CD14-positive monocyte (primary cell): ENCODE measurements at places on chromosomes 5 and 9. TPM values are rescaled to one million over a fixed set of nuclear protein-coding genes. Genes with fewer than 3 reads are reported as not detected.

DNA sequence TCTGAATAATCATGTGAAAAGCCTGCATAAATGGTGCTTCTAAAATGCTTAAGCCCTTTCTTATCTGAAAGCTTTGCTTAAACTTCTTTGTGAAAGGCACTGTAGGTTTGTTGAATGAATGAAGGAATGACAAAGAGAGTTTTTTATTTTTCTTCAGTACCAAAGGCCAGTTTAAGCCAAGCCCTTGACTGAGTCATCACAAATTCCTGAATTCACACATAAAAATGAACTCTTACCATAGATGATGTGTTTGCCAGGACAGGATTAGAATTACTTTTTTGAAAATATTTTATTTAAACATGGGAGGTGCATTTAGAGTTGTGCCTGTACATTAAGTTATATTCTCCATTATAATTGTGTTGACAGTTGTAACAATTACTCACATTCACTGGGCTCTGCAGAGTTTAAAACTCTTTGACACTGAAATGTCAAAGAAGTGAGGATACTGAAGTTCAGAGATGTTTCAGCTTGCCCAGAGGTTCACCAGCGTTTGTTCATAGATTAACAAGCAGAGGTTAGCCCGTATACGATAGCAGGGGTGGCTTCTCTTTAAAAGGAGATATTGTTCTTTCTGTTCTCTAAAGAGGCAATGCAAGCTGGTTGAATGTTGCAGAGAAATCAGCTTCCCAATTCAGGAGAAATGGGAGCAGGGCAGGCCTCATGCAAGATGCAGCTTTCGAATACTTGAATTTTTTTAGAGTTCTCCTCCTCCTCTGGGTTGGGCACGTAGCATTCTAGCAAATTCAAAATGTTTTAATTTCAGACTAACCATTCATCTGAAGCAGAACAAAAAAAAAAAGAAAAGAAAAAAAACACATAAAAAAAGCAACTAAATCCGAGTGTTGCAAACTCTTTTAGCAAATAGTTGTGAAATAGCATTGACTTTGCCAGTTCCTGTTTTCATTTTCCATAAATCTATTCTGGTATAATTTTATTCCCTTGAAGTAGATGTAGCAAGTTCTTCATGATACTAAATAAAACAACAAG lies 358.7 kb upstream of the KLF4 start:
- peak; percentile 46 for DNase-seq
- H3K27me3 ChIP-seq = no peaks in the 10 kb centered on the region
- peak overlapping the region; percentile 36 for H3K4me3 ChIP-seq
- H3K36me3 ChIP-seq = no peaks in the 10 kb centered on the region
- H3K4me1 ChIP-seq = peaks cover 66% of the 10 kb centered on the region
- H3K27ac ChIP-seq = peak overlapping the region; percentile 93

DNA sequence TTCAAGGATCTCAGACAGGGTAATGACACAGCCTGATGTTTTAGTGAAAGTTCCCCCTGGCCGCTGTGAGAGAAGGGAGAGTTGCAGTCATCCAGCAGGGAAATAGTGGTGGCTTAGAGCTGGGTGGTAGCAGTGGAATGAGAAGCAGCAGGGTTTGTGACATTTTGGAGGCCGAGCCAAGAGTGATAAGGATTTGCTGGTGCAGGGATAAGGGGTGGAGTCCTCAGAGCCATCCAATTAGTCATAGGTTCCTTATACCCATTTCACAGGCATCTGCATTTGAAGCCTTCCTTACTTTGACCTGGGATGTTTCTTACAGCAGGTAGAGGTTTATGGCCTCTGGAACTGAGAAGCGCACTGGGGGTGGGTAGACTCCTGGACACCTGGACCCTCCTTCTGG lies 12.8 kb downstream of the JADE2 start:
- H3K4me1 ChIP-seq = peaks cover 12% of the 10 kb centered on the region
- H3K27me3 ChIP-seq = no peaks in the 10 kb centered on the region
- H3K4me3 ChIP-seq = no peak overlapping the region
- DNase-seq = no peak
- peaks cover 52% of the 10 kb centered on the region for H3K36me3 ChIP-seq

DNA sequence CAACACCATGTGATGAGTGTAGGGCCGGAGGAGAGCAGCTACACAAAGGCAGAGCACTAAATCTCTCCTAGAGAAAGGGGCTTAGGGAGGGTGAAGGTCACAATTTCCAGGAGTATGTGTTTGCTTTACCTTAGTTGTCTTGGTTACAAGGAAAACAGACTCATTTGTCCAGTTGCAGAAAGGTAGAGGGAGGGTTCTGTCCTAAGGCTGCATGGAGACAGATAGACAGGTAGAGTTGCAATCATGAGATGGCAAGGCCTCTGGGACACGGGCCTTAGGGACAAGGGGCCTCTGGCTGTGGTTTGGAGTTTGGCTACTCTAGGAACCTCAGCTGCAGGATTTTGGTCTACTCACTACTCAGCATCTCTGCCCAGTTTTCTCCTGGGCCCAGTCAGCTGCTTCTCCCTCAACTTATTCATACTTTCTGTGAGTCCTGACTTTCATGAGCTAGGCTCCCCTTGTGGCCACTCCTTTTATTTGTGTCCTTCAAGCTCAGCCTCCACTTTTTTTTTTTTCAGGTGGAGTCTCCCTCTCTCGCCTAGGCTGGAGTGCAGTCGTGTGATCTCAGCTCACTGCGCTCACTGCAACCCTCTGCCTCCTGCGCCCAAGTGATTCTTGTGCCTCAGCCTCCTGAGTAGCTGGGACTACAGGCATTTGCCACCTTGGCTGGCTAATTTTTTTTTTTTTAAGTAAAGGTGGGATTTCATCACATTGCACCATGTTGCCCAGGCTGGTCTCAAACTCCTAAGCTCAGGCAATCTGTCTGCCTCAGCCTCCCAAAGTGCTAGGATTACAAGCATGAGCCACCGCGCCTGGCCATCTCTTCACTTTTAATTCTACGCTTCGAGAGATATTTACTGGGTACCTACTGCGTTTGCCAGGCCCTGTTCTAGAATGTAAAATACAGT lies 76.6 kb downstream of the PTPDC1 start:
- peaks cover 24% of the 10 kb centered on the region for H3K4me1 ChIP-seq
- no peak overlapping the region for H3K4me3 ChIP-seq
- no peak for DNase-seq
- H3K27ac ChIP-seq = no peak overlapping the region

GRCh38 chr9:69324549-69325401 lies at the start of gene ENTREP1:
Gene ENTREP1, plus strand, starts transcription at chr9:69325215. Its CDS starts 95 bp downstream, at chr9:69325310.
- DNase-seq = no peak
- H3K27me3 ChIP-seq = peaks cover 64% of the 10 kb centered on the region
- H3K4me1 ChIP-seq = no peaks in the 10 kb centered on the region
- no peaks in the 10 kb centered on the region for H3K36me3 ChIP-seq

GRCh38 chr9:130454812-130455325 lies 10.1 kb downstream of the ASS1 start:
- no peak overlapping the region for H3K4me3 ChIP-seq
- H3K4me1 ChIP-seq = no peaks in the 10 kb centered on the region
- no peak overlapping the region for H3K27ac ChIP-seq
- no peak for DNase-seq

- no peak for DNase-seq
- no peak overlapping the region for H3K27ac ChIP-seq
- no peaks in the 10 kb centered on the region for H3K36me3 ChIP-seq
- H3K4me3 ChIP-seq = no peak overlapping the region
- peaks cover 25% of the 10 kb centered on the region for H3K4me1 ChIP-seq
These were observed 82.7 kb downstream of the NR6A1 start for GRCh38 chr9:124688238-124688904.

DNA sequence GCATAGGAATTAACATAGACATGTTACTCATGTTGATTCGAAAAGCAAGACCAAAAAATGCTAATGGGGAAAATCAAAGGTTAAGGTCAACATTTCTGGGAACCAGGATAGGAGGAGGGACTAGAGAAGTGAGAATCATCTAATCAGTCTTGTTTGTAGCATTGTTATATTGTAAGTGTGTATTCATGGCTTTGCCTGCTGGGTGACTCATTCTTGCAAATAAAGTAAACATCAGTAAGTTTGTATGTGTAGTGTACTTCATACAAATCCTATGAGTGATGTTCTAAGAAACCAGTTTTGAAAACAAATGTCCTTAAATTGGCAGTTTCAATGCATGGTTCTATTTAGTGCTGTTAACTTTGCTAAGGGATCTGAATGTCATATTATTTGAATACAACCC lies 79.0 kb upstream of the TMEM252 start:
- H3K4me3 ChIP-seq = no peak overlapping the region
- no peak overlapping the region for H3K27ac ChIP-seq
- H3K36me3 ChIP-seq = no peaks in the 10 kb centered on the region

DNA sequence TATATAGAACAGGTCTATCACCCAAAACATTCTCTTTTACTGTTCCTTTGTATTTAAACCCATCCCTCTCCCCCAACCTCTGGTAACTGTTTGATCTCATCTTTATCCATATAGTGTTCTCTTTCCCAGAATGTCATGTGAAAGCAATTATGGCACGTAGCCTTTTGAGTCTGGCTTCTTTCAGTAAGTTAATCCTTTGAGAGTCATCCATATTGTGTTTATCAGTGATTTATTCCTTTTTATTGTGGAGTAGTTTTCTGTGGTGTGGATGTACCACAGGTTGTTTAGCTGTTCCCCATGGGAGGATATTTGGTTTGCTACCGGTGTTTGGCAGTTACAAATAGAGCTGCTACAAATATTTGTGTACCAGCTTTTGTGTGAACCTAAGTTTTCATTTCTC lies 38.0 kb downstream of the HMGXB3 start:
- no peak overlapping the region for H3K4me3 ChIP-seq
- no peak for DNase-seq
- no peak overlapping the region for H3K27ac ChIP-seq
- peaks cover 1% of the 10 kb centered on the region for H3K4me1 ChIP-seq
- peaks cover 98% of the 10 kb centered on the region for H3K36me3 ChIP-seq

- no peak for DNase-seq
- H3K27ac ChIP-seq = no peak overlapping the region
- no peaks in the 10 kb centered on the region for H3K4me1 ChIP-seq
These were observed 10.2 kb downstream of the FBXO10 start for GRCh38 chr9:37565661-37566618.

- no peaks in the 10 kb centered on the region for H3K36me3 ChIP-seq
- peaks cover 20% of the 10 kb centered on the region for H3K4me1 ChIP-seq
- no peaks in the 10 kb centered on the region for H3K27me3 ChIP-seq
- H3K4me3 ChIP-seq = no peak overlapping the region
These were observed 18.9 kb downstream of the PFDN1 start for GRCh38 chr5:140284013-140284412.

DNA sequence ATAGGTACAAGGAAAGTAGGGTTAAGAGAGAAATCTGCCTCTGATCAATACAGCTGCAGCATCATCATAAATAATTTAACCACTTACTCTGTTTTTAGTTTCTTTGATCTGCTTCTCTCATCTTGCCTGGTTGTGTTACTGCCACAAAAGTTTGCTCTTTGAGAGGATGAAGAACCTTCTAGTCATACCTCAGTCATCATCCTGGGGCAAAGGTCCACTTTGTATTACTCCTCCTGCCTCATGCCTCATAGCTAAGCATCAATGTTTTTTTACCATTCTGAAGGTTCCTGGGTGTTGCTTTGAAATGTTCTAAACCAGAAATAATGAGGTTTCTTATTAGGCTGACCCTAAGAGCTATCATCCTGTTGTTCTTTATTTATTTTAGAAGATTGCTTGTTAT lies 17.1 kb upstream of the TRIM36 start:
- H3K4me1 ChIP-seq = no peaks in the 10 kb centered on the region
- no peaks in the 10 kb centered on the region for H3K36me3 ChIP-seq
- peaks cover 71% of the 10 kb centered on the region for H3K27me3 ChIP-seq
- DNase-seq = no peak
- H3K27ac ChIP-seq = no peak overlapping the region
- no peak overlapping the region for H3K4me3 ChIP-seq

DNA sequence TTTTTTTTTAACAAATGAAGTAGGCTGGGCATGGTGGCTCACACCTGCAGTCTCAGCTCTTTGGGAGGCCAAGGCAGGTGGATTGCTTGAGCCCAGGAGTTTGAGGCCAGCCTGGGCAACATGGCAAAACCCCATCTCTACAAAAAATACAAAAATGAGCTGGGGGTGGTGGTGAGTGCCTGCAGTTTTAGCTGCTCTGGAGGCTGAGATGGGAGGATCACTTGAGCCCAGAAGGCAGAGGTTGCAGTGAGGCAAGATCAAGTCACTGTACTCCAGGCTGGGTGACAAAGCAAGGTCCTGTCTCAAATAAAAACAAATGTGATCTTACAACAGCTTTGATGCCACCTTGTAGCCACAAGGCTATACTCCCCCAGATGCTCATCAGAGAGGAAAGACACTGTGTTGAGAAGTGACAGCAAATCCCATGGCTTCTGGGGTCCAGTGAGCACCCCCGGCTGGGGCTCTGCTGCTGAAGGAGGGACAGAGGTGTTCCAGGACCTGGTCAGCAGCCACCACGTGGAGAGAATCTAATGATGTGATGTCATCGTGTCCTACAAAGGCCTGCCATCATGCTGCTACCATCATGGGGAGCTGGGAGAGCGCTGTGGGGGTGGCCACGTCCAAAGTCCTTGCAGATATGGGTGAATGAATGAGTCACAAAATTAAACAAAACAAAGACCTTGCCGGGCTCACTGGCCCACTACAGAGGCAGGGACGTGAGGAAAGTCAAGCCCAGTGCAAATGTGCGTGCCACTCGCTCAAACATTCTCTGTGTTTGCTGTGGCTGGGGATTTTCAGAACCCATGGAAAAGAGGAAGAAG lies 60.7 kb downstream of the PRRT1B start:
- H3K36me3 ChIP-seq = peaks cover 100% of the 10 kb centered on the region
- DNase-seq = no peak
- H3K27ac ChIP-seq = no peak overlapping the region
- H3K4me3 ChIP-seq = no peak overlapping the region

DNA sequence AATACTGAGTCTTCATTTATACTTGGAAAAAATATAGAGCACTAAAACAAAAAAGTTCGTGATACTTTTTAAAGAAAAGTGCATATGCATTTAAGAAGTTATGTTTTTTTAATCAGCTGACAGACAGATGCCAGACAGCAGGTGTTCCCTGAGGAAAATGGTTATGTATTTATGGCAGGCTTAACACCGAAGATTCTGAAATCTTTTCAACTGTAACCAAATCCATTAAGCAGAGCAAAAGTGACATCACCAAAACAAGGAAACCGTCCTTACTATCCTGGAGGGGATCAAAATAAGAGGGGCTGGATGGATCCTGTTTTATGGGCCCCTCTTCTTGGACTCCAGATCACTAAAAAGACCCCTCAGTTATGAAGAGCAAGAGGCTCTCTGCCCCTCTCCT lies 404.9 kb upstream of the ADAMTS16 start:
- H3K4me3 ChIP-seq = no peak overlapping the region
- H3K27ac ChIP-seq = no peak overlapping the region
- no peak for DNase-seq
- H3K27me3 ChIP-seq = no peaks in the 10 kb centered on the region
- no peaks in the 10 kb centered on the region for H3K4me1 ChIP-seq

- H3K27ac ChIP-seq = no peak overlapping the region
- H3K36me3 ChIP-seq = no peaks in the 10 kb centered on the region
- no peaks in the 10 kb centered on the region for H3K27me3 ChIP-seq
- H3K4me3 ChIP-seq = no peak overlapping the region
- DNase-seq = no peak
These were observed 37.6 kb upstream of the SLCO6A1 start for GRCh38 chr5:102536323-102536928.

The LCN10 gene
- 0.11 and 0.16 TPM in 2 replicates for polyA plus RNA-seq

The SLC36A3 gene
- polyA plus RNA-seq = not detected

The ZNF354C gene
- polyA plus RNA-seq = 0.31 TPM

The ANGPTL2 gene
- polyA plus RNA-seq = not detected

The PCDHGB1 gene
- not detected in 2 replicates for polyA plus RNA-seq

The PRRX2 gene
- not detected for polyA plus RNA-seq

The ARHGEF37 gene
- polyA plus RNA-seq = not detected in 2 replicates
